Activated CD8-positive, alpha-beta memory T cell treated with anti-CD3 and anti-CD28 coated beads for 1 hour (primary cell): ENCODE measurements at places on chromosomes 2 and 18.

DNA sequence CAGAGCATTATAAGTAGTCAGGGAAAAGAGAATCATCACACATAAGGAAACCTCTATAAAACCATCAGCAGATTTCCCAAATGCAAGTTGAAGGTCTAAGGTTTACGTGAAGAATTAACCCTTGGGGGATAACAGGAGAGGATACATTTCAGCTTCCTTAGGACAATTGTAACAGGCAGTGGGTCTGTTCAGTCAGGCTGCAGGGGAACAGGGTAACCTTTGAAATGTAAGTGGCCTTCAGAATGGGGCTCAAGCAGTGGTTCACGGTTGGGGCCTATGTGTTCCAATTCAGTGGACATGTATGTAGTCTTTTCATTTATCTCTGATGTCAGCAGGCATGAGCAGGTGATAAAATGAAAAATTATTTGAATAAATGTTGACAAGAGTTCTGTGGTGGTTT is 139.3 kb downstream of the EML6 start:
- DNase-seq = no peak

- no peak for DNase-seq
These were observed 504.9 kb downstream of the ZEB2 start for GRCh38 chr2:144015036-144015435.

GRCh38 chr2:21328177-21328576 is 204.4 kb downstream of the TDRD15 start:
- DNase-seq = no peak

DNA sequence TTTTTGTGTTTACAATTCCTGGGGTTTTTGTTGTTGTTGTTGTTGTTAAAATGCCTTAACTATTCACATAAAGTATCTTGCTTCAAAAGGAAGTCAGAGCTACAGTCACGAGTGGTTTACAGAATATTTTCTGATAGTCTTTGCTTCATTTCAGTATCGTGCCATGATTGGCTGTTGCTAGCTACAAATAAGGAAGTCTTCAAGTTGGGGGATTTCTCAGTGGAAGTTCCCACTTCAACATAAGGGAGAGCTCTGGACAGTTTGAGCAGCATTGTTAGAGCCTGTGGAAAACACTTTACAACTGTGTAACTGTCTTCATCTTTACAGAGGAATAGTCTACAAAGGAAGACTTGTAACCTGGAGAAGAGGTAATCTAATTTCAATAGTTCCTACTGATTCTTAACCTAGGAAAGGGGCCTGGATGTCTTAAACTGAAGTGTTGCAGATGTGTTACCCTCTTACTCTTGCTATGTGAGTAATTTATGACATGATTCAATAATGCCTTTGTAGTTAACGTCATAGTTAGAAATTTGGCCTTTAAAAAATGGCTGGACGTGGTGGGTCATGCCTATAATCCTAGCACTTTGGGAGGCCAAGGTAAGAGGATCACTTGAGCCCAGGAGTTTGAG is 23.4 kb upstream of the TANK start:
- no peak for DNase-seq

GRCh38 chr2:71962911-71963694 is 184.6 kb downstream of the CYP26B1 start:
- DNase-seq = no peak

DNA sequence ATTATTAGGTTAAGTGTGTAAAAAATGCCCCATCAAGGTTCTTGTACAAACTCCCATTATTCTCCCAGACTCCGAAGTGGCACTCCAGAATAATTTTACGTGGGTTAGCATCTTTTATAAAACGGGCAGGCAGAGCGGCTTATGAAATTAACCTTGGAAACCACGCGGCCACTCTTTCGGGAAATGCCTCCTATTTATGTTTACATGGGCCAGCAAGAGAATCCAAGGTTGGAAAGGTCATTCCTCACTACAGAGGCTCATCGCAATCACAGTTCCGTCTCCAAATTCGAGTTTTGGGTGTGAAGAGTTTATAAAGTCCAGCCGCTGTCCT is 1.2 kb upstream of the IMPA2 start:
- DNase-seq = no peak

GRCh38 chr2:188725746-188726360 is 248.3 kb upstream of the COL3A1 start:
- DNase-seq = no peak

- no peak for DNase-seq
These were observed 46.3 kb downstream of the LTBP1 start for GRCh38 chr2:32993005-32993539.

DNA sequence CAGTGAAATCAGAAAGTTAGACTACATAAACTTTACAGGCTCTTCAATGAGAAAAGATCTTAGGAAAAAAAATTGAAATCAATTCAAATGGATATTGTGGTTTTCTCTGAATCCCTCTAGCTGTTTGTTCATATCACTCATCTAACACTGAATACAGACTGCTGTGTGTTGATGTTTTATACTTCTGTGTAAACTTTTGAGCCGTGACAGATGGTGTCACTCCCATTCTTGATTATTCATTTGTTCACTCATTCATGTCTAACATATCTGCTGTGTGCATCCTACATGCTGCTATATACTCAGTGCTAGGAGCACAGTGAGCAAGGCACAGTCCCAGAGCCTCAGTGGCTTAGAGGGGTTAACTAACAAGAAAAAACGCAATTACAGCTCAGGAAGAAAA is 12.6 kb downstream of the KLHL23 start:
- no peak for DNase-seq

DNA sequence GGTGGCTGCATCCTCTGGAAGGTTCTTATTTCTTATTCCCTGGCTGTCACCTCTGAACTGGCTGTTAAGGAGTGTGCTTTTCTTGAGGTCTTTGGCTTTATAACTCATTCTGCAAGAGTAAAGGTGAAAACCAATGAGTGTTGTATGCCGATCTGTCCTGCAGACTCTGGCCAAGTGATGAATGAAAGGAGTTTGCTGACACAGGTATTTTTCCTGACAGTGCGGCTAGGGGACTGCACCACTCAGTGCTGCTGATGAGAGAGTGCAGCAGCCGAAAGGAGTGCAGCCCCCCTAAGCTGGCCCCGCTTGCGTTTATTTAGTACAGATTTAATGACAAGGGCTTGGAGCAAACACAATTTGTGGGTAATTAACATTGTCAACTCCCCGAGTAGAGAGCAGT is 41.8 kb downstream of the RAB6D start:
- no peak for DNase-seq

GRCh38 chr2:141534666-141535362 is 596.0 kb downstream of the LRP1B start:
- no peak for DNase-seq

DNA sequence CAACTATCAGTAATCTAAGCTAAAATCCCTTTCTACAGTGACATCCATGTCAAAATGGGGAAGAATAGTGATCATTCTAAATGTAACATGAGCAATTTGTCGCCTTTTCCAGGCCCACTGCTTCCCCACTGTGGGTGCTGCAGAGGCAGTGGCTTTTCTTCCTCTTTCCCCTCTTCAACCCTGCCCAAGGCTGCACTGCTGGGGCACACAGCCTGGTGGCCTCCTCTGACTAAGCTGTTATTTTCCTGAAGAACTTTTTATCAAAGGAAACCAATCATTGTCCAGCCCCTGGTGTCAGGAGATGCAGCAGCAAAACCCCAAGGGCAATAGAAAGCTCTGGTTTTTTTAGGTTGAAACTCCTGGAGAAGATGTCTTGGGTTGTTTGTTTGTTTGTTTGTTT is 117.6 kb upstream of the KLF7 start:
- DNase-seq = no peak

DNA sequence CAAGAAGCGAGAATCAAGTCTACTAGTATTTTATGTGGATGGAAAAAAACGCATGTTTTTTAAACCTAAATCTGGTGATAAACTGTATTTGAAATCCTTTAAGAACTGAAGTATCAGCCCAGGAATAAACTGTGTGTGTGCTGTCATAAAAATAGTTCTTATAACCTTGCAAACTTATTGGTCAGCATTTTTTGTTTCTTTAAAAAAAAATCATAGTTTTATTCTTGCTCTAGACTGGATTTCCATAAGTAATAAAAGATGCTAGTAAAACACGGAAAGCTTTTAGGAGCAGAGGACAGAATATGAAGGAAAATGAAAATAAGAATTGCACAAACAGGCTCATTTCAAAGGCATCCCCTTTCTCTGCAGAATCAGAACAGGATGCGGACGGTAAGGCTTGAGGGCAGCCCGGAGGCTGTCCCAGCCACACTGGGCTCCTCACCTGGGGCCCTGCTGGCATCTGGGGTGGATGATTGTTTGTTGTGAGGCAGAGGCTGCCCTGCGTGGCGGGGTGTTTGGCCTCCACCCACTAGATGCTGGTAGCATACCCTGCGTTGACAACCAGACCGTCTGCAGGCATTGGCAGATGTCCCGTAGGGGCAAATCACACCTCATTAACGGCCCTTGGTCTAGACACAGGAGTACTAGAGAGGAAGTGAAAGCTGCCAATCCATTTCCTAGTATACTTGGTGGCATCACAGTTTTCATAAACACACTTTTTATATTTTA is 52.5 kb downstream of the MBP start:
- DNase-seq = no peak

DNA sequence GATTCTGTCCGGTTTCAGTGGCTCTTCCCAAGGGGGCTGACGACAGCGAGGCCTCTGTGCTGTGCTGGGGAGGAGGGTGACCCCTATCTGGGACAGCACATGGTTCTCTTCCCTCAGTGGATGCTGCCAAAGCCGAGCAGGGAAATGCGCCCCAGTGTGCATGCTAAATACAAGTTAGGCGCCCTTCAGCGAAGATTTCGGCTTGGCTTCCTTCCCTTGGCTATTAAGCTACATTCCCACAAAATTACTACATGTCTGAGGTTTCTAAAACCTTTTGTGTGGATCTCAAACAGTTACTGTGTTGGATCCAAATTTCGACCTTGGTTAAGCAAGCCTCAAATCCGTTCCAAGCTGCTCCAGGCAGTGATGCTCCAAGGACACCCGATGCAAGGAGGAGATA is 440.3 kb downstream of the NRXN1 start:
- DNase-seq = no peak

- no peak for DNase-seq
These were observed 242.1 kb upstream of the RND3 start for GRCh38 chr2:150729495-150729955.

DNA sequence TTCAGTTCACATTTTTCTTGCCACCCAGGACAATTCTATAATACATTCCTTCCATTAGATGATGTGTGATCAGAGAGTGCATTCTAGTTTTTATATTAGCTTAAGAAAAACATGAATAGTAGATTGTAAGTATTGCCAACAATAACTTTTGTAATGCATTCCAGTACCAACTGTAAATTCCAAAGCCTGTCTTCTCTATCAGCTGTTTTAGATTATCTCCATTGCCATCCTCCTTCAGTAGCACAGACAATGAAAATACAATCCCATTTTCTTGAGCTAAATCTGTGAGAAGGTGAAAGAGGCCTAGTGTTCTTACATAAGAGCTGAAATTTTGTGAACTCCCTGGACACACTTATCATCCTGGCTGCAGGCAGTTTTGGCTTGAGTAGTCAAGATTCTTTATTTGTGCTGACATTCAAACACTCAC is 103.9 kb downstream of the CCBE1 start:
- DNase-seq = no peak

DNA sequence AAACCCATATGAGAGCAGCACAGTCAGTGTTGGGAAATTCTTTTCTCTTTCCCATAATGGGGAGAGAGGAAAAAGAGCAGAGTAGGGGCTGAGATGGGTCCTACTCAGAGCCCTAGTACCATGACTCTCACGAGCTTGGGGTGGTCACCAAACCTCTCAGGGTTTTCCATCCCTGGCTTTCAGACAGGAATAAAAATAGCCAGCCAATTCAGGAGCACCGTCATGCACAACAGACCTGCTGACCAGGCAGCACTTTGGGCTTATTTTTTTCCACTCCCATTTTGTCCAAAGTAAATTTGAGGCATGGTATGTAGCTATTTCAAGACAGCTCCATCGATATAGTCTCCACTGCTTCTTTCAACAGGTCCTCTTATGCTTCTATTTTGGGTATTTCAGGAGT is 86.4 kb downstream of the TGFA start:
- DNase-seq = no peak

- no peak for DNase-seq
These were observed 114.5 kb downstream of the TMEM18 start for GRCh38 chr2:562391-563364.
